ENCODE measurements at places on chromosomes 11 and 22. TPM values are rescaled to one million over a fixed set of nuclear protein-coding genes. Genes with fewer than 3 reads are reported as not detected.

OR52A1 gene
- not detected for total RNA-seq

TESMIN gene
- 4.6 TPM for total RNA-seq

TPP1 gene
- total RNA-seq: 191 TPM

FAM227A gene
- total RNA-seq: 0.57 TPM

TMEM191B gene
- total RNA-seq: 8.3 TPM

NAV2 gene
- 22.2 TPM for total RNA-seq

CD44 gene
- 896 TPM for total RNA-seq

TBX1 gene
- total RNA-seq: not detected

OR8G1 gene
- not detected for total RNA-seq

PGM2L1 gene
- 12.6 TPM for total RNA-seq

BANF1 gene
- 99.3 TPM for total RNA-seq

OSM gene
- 1.7 TPM for total RNA-seq

MS4A6A gene
- 0.80 TPM for total RNA-seq

PTGDR2 gene
- 0.27 TPM for total RNA-seq

GTF2H1 gene
- total RNA-seq: 71.9 TPM

CALCA gene
- total RNA-seq: not detected

SHISA8 gene
- 46.5 TPM for total RNA-seq

NUP98 gene
- total RNA-seq: 111 TPM

CBLIF gene
- not detected for total RNA-seq

PIWIL4 gene
- 0.67 TPM for total RNA-seq

ACCS gene
- 56.2 TPM for total RNA-seq

ZFPL1 gene
- 57.3 TPM for total RNA-seq

KCNJ4 gene
- total RNA-seq: not detected

OR51B5 gene
- total RNA-seq: 0.67 TPM

APOBEC3A gene
- total RNA-seq: not detected

OR4D11 gene
- not detected for total RNA-seq

ZNF143 gene
- 56.5 TPM for total RNA-seq

OR52A5 gene
- not detected for total RNA-seq

All from B cell (primary cell).